C1 segment of cervical spinal cord (tissue), 14 donors: ENCODE measurements at places on chromosomes 4 and X.

GRCh38 chrX:104679175-104679574 is 113.2 kb downstream of the IL1RAPL2 start:
- DNase-seq: no peak

- no peak for DNase-seq
Measured at GRCh38 chr4:25993395-25994185, 79.6 kb downstream of the SMIM20 start.

DNA sequence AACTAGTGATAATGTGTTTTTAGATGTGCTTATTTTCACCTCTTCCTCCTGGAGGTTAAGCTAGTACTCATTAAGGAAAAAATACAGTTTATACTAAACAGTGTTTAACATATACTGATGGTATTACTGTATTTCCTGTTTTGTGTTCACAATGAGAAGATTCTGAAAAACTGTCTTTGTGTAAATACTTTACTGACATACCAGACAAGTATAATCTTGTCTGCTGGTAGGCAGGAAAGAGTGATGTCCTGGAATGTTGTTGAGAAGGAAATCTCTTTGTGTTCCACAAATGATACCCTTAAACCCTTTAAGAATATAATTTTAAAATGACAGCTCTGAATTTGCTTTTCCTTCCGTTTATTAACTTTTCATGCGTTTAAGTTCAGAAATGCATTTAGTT is 205.5 kb upstream of the NUDT6 start:
- DNase-seq: no peak

DNA sequence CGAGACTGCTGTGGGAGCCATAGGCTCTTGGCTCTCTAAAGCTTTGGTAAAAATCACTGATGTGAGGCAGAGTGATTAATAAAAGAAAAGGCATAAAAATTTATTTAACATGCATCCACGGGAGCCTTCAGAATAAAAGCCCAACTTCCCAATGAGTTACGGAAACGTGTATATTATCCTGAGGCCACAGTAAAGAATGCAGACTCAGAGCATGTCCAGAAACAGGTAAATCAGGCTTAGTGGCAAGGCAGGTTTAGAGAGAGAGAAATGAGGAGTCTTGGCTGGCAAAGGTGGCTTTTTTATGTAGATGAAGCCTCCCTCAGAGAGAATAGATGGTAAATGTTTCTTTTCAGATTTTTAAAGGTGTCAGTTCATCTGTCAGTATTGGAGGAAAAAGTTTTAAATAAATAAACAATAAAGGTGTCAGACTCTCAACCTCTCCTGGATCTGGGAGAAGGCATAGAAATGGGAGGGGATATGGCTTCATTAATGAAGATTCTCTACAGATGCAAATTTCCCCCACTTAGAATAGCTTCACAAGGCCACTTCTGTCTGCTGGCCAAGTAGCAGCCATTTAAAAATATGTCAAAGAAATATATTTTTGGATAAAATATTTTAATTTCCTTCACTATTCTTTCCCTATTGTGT is 24.0 kb downstream of the C4orf51 start:
- no peak for DNase-seq

- no peak for DNase-seq
Measured at GRCh38 chr4:27305246-27305645, 444.6 kb downstream of the STIM2 start.

DNA sequence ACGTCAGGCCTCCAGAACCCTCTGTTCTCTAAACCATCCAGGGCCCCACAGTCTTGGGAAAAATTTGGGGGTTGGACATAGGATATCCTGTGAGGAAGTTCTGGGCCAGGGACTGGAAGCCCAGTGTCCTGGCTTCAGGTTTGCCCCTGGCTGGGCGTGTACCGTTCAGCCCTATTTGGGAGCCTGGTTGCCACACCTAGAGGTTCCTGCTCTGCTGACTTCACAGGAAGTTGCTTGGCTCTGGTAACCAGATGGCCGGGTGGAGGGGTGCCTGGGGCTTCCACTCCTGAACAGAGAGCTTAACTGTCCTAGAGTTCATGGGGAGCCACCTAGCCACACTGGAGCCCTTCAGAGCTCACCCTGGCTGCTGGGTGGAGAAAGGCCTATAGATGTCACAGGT is 1.1 kb downstream of the TAFAZZIN start:
- no peak for DNase-seq

DNA sequence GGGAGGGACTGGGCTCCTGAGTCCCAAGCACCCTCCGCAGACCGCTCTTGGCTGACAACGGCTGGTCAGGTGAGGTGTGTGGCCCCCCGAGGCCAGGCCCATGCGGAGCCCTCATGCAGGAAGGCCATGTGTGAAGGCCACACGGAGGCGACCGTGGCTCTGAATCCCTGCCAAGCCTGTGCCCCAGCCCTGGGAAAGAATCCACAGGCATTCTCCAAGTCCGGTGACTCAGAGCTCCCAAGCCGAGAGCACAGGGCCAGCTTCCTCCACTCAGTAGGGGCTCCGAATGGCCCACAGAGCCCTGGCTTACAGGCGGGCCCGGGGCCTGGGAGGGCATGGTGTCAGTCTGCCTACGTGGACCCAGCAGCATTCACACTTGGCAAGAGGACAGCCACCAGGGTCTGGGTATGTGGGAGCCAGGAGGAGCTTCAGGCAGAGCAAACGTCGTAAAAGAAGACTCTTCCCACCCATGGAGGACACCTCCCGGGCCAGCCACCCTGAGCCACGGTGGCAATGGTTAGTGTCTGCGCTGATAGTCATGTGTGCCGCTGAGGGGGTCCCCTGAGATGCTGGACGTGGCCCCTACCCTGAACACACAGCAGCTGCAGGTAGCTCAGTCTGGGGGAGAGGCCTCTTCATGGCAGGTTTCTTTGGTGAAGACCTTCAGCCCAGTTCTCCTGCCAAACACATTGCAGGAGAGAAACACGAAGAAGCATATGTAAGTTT is 105.7 kb downstream of the PSAPL1 start:
- DNase-seq: peak; percentile 44

DNA sequence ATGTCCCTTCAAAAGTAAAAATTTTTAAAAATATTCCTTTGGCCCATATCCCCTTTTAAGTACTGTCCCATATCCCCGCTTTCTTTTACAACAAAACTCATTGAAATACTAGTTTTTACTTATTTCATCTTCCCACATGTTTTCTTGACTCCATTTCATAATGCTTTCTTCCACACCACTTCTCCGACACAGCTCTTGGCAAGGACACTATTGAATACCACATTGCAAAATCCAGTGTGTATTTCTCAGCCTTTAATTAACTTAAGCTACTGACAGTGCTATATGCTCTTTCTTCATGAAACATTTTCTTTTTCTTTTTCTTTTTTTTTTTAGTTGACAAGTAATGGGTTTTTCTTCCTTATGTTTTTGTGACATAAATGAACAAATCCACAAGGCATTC is 28.8 kb downstream of the PRDM8 start:
- DNase-seq: no peak

- DNase-seq: no peak
Measured at GRCh38 chrX:138982365-138982764, 270.8 kb upstream of the FGF13 start.

- no peak for DNase-seq
Measured at GRCh38 chr4:110704748-110705439, 82.0 kb upstream of the PITX2 start.

GRCh38 chr4:158129694-158130093 is 43.1 kb downstream of the GASK1B start:
- no peak for DNase-seq

DNA sequence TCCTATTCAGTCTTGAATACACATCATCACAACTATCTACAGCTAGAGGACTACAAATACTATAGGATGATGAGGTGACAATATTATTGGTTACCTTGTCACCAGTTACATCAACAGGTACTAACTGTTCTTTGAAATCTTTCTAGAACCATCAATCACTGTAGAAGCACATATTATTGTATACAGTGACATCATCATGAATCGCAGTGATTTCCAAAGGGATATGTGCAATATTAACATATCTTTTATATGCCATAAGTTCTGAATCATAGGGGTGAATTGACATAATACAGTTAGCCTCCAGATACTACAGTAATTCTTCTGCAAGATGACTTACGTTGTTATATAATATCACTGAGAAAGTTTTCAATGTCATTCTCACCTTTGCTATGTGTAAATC is 105.2 kb upstream of the HPGD start:
- no peak for DNase-seq

GRCh38 chrX:150906694-150907093 is 8.2 kb upstream of the CD99L2 start:
- DNase-seq: no peak

DNA sequence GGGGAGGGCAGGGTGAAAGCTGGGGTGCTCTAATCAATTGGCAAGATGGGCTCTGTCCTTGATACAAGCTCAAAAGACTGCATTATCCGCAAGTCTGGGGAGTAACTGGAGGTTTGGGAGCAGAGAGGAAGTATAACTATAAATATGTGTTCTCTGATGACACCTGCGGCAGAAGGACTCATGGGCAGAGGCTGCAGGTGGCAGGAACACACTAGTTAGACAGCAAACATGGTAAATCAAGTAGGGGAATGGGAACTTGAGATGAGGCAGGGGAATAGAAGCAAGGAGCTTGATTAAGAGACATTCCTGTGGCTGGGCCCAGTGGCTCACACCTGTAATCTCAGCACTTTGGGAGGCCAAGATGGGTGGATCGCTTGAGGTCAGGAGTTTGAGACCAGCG is 30.3 kb downstream of the SH3KBP1 start:
- DNase-seq: no peak

DNA sequence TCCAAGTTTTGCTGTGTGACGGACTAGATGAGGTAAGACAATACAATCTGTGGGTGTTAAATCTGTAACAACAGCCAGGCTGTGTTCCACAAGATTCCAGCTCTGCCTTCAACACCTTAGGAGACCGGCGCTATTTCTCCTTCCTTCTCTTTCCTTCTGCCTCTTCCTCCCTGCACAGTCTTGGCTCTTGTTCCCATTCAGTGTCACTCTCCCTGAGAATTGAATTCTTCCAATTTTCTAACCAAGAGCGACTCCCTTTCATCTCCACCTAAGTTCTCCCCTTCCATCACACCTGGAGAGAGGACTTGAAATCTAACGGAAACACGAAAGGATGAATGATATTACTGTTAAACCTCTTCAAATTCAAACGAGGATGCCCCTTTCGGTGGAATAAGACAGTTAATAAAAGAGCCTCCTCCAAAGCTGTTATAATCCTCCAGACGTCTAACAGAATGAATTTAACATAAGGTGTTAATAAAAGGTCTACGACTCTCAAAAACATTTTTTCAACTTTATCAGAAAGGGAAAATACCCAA is 2.7 kb downstream of the EPHA5 start:
- DNase-seq: no peak

DNA sequence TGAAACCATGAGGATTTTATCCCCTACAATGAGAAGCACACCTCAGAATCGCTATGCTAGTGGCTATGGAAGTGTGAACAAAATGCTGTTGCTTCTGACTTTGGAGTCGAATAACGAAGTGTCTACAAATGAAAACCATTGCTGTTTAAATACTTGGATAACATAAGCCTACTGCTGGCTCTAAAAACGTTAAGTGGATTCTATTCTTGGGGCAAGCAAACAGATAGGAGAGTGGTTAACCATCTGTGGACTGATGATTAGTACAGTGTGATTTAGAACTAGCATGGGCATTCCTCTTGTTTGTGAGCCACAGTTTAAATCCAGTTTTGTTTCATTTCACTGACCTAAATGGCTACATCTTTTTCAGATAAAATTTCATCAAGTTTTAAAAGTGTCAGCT is 109.7 kb upstream of the PNPLA4 start:
- no peak for DNase-seq

GRCh38 chr4:41795796-41796385 is 47.4 kb upstream of the PHOX2B start:
- no peak for DNase-seq

DNA sequence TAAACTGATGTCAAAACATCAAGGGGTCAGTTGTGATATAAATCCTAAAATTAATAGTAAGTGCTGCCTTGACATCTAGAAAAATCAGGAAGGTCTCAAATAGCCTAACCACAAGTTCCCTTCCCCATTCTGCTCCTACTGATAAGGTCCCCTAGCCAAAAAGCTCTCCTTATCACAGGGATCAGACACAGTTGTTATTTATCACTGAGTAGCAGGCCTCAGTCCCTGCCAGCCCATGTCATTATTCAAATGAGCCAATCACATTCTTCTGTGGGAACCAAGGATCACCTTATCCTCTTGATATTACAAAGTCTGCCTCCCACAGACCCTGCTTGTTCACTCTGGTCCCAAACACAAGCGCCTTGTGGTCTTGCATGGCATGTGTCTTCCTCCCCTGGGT is 23.3 kb upstream of the TMEM255A start:
- DNase-seq: no peak

GRCh38 chr4:70930530-70931256 is 28.5 kb downstream of the MOB1B start:
- no peak for DNase-seq

DNA sequence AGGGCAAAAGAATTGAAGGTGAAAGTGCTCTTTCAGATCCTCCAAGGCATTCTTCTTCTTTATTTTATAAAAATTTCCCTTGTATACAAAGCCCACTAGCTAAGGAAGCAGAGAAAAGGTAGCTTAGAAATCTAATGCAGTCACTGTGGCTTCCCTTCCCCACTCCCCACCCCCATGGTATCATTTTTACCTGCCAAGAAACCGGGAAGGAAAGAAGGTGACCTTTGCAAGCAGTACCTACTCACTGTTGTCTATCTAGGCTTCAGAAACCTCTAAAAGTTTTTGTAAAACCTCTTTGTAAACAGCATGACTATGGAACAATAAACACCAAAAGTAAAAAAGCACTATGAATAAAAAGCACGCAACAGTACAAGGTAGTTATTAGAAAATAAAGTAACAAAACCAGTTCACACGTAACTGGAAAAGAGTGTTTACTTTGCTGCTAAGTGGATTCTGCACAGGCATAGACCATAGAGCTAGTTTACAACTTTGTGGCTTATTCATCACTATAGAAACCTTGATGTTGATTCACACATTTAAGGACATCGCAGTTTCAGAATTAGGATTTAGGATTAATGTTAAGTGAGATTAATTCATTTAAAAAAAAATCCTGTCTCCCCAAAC is 109.6 kb upstream of the FTHL17 start:
- no peak for DNase-seq

DNA sequence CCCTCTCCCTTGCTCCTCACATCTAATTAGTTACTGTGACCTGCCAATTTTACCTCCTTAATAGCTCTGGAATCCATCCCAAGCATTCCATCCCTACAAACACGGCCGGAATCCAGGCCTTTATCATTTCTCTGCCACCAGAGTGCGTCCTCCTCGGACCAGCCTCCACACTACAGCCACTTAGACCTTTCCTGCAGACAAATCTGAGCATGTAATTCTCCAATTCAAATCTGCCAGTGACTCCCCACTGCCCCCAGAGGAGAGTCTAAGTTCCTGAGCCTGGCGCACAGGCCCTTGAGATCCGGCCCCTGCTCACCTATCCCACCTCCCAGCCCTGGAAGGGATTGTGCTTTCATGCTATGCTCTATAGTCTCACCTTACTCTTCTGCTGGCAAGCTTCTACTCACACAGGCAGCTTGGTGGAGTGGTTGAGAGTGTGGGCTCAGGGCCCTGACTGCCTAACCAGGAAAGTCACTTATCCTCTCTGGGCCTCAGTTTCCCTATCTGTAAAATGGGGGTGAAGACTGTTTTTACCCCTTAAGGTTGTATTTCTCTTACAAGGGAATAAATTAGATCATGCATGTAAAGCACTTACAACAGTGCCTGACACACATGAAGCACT is 31.2 kb downstream of the PJA1 start:
- no peak for DNase-seq

- DNase-seq: no peak
Measured at GRCh38 chr4:115219315-115219860, 106.0 kb upstream of the NDST4 start.

- DNase-seq: no peak
Measured at GRCh38 chrX:16633754-16634153, 16.2 kb upstream of the S100G start.
